ENCODE measurements at places on chromosomes 1 and 21. TPM values are rescaled to one million over a fixed set of nuclear protein-coding genes. Genes with fewer than 3 reads are reported as not detected.
A peak's percentile ranks its signal among the peaks of the same experiment; 100 is the strongest.

The OLFML2B gene
- 0.12 TPM for total RNA-seq

The NHLH1 gene
- 0.39 TPM for total RNA-seq

The CLCA1 gene
- not detected for total RNA-seq

The TAS1R1 gene
- not detected for total RNA-seq

The MAP10 gene
- total RNA-seq, result 1.9 TPM

The LCE2B gene
- total RNA-seq, result not detected

GRCh38 chr1:115052454-115053083 is 22.9 kb downstream of the TSHB start:
- peak; percentile 62 for DNase-seq

GRCh38 chr1:78630600-78630999 is 10.4 kb downstream of the IFI44L start:
- DNase-seq, result no peak

- no peak for DNase-seq
Observed at GRCh38 chr21:27043377-27043776, 76.5 kb upstream of the ADAMTS5 start.

- DNase-seq, result no peak
Observed at GRCh38 chr1:200535605-200536004, 84.9 kb downstream of the KIF14 start.

DNA sequence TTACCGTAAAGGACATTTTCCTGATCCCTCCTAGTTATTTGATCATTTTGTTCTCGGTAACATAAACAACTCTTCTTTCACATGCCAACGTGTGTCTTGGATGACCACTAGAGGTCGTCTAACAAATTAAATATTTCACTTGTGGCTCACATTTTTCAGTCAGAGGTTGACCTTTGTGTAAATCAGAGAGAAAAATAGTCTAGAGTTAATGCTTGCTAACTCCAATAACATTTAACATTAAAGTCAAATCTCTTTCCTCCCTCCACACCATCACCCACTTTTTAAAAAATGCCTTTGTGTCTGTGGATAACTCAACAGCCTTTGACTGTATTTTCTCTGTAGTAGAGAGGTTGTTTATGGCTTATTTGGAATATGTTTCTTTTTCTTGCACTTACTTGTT is 220.5 kb upstream of the B3GALT2 start:
- DNase-seq, result peak; percentile 62

- no peak for DNase-seq
Observed at GRCh38 chr1:43686801-43687200, 20.5 kb upstream of the ST3GAL3 start.

GRCh38 chr1:235974616-235975015 is 90.3 kb downstream of the NID1 start:
- DNase-seq, result no peak
